LHCN-M2 (cell line): ENCODE measurements at places on chromosomes 7 and 10. TPM values are rescaled to one million over a fixed set of nuclear protein-coding genes. Genes with fewer than 3 reads are reported as not detected.

The PKD2L1 gene
- not detected in 2 replicates for total RNA-seq

The ADARB2 gene
- total RNA-seq = 0.11 and 0.83 TPM in 2 replicates

The GIMAP7 gene
- not detected in 2 replicates for total RNA-seq

The MCM10 gene
- total RNA-seq = 26.1 and 29.6 TPM in 2 replicates

The TMEM270 gene
- total RNA-seq = not detected in 2 replicates

The FAM237B gene
- not detected in 2 replicates for total RNA-seq

The SMKR1 gene
- total RNA-seq = 0.46 and 0.71 TPM in 2 replicates

The SLF2 gene
- total RNA-seq = 66.2 and 120 TPM in 2 replicates

The UBE2D4 gene
- 16.2 and 22.2 TPM in 2 replicates for total RNA-seq

The SKAP2 gene
- 43.7 and 60.7 TPM in 2 replicates for total RNA-seq

The TMEM139 gene
- not detected in 2 replicates for total RNA-seq

The PLPP4 gene
- total RNA-seq = 0.46 TPM in 1 of 2 replicates, not detected in the other

The TMEM140 gene
- 3.4 and 5.0 TPM in 2 replicates for total RNA-seq

The ZNF853 gene
- total RNA-seq = 0.38 and 0.69 TPM in 2 replicates

The ZCWPW1 gene
- total RNA-seq = 1.9 and 4.2 TPM in 2 replicates

The ZNF438 gene
- 5.1 and 5.3 TPM in 2 replicates for total RNA-seq

The ASL gene
- total RNA-seq = 53.0 and 65.3 TPM in 2 replicates

The FGL2 gene
- 8.1 and 8.8 TPM in 2 replicates for total RNA-seq

The PRSS37 gene
- not detected in 2 replicates for total RNA-seq

The ADAP1 gene
- 0.19 and 0.57 TPM in 2 replicates for total RNA-seq

The YKT6 gene
- 136 TPM in 2 replicates for total RNA-seq

The CALY gene
- total RNA-seq = not detected in 2 replicates

The NXPH1 gene
- total RNA-seq = 1.0 and 2.8 TPM in 2 replicates

The KEL gene
- total RNA-seq = 0.23 TPM in 1 of 2 replicates, not detected in the other
